Lung microvascular endothelial cell (primary cell): ENCODE measurements at places on chromosomes 2 and 18. TPM values are rescaled to one million over a fixed set of nuclear protein-coding genes. Genes with fewer than 3 reads are reported as not detected.

DNA sequence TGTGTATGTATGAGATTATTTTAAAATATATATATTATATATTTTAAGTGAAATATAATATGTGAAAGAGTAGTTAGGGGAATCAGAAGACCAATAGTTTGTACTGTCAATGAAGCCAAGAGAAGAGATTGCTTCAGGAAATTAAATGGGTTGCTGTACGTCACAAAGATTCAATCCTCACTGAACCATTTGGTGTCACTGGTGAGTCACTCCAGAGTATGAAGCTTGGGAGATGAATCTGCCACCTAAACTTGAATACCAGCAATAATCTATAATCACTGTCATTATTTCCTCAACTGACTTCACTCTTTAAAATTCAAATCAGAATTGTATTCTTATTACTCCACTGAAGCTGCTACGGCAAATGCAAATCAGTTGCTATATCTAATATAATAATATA is 41.9 kb upstream of the SCN9A start:
- peak; percentile 55 for DNase-seq

DNA sequence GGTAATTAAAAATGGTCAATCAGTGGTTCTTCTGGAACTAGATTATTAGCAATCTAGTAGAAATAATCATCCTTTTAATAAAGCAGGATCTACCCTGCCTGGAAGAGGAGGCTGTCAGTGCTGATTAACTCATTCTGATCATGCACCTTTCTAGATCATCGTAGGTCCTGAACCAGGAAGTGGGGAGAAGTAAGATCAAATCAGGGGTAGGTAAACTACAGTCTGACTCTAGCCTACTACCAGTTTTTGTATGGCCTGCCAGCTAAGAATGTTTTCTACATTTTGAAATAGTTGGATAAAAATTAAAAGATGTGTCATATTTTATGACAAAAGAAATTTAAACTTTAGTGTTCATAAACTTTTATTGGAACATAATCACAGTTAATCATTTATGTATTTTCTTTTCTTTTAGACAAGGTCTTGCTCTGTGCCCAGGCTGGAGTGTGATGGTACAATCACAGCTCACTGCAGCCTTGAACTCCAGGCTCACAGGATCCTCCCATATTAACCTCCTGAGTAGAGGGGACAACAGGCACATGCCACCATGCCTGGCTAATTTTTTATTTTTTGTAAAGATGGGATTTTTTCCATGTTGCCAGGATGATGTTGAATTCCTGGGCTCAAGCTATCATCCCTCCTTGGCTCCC is 36.1 kb downstream of the C18orf54 start:
- no peak for DNase-seq

SH2D6 gene
- total RNA-seq, result not detected in 2 replicates

AFF3 gene
- total RNA-seq, result under 0.01 TPM in 2 replicates

SRD5A2 gene
- total RNA-seq, result not detected in 2 replicates

DNA sequence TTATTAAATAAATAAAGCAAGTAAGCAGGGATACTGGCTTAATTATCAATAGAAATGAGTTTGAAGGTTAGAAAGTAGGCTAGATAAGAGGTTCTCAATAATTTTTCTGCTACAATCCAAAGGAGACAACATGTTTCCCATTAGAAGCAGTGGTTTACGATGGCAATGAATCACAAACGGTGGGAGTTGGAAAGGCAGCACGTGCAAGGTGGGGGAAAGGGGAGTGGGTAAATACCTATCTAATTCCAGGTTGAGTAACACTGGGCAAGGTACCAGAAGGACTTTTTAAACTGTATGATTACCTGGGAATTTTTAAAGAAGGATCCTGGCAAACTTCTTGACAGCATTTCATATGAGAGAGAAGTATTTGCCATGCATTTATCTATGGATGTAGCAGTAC is 289.9 kb downstream of the NBAS start:
- DNase-seq, result no peak

ACOXL gene
- total RNA-seq, result not detected in 2 replicates

GRCh38 chr2:64273524-64274398 is 129.5 kb upstream of the PELI1 start:
- DNase-seq, result peak; percentile 75

G6PC2 gene
- not detected in 2 replicates for total RNA-seq

DNA sequence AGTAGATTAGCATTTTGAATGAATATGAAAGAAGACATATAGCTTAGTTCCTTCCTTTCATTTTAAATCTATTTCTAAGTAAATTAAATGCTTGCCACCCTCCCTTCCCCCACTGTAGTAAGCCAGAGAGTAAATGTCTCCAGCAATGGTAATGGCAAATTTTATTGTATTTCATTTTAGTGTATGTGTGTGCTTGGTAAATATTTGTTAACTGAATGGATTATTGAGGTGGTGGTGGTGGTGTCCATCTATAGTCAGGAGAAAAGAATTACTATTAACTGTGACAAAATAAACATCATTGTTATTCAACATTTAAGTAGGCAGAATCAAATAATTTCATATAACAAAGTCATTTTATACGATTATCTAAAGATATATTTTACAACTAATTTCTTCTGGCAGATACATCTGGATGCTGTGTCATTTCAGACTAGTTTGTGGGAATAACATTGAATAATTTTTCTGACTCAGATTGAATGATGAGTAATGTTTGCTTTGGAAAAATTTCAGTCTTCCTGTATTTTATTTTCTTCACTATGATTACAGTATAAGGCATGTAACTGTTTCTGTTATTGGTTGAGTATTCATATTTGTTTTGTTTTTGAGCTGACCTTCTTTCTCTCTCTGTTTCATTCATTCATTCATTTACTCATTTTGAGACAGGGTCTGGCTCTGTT is 18.3 kb downstream of the ASXL3 start:
- DNase-seq, result peak; percentile 55

GRCh38 chr18:6145645-6146306 is 250.5 kb upstream of the TMEM200C start:
- DNase-seq, result no peak

DNA sequence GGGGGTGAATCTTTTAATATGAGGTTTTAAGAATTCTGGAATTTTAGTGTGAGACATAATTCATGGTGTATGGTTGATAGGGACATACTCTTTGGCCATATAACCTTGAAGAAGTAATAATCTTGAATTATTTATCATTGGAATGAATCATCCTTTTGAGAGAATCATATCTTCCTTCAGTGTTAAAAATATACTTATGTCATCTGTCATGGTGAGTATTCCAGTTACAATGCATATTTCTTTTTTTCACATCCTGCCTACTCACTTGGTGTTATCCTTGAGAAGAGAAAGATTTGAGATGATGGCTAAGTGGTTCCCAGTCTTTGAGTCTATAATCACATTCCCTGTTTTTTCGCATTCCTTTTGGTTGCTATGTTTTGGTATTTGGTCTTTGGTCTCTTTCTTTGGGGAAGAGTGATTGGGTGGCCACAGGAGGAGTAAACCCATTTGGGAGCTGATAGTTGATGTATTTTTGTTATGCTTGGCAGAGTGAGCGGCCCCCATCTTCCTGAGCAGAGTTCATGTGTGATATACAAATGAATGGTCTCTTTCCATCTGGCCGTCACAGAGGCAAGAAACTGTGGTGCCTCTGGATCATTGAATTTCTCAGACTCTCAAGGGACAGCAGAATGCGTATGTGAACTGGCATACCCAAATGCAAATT is 21.6 kb downstream of the ASAP2 start:
- peak; percentile 73 for DNase-seq

DNA sequence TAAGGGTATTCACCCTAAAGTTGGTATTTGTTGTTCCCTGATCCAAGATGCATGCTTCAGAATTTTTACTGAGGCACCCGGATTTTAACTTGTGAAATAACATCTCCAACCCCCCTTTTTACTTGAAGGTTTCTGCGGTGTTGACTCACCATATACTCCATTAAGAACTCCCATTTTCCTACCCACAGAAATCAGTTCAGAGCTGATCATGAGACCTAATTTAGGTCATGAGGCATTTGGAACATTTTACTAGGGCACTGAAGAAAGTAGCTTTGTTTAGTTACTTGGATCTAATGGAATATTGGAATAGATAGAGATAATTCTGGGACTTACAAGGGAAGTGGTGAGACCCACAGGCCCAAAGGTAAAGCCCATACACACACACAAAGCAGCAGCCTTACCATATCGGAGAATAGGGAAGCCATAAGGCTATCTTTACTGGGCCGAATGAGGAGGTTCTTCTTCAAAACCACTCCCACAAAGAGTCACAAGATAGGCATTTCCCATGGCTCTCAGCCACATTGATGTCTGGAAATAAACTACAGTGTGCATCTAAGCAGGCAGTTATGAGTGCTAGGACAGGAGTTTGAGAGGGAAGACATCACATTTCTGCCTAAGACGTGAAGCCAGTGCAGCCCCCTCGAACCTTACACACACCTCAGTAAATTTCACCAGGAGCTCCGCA is 681.0 kb upstream of the LRRTM4 start:
- no peak for DNase-seq

DNA sequence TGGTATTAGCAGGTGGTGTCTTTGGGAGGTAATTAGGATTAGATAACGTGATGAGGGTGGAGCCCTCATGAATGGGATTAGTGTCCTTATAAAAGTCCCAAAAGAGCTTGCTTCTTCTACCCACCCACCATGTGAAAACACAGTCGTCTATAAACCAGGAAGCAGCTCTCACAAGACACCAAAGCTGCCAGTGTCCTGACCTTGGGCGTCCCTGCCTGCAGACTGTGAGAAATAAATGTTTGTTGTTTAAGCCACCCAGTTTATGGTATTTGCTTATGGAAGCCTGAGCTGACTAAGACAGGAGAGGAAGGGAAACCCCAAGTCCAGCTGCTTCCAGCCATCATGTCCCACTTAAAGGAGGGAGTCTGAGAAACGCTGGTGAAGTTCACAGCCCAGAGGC is 13.6 kb downstream of the ADI1 start:
- DNase-seq, result no peak

DNA sequence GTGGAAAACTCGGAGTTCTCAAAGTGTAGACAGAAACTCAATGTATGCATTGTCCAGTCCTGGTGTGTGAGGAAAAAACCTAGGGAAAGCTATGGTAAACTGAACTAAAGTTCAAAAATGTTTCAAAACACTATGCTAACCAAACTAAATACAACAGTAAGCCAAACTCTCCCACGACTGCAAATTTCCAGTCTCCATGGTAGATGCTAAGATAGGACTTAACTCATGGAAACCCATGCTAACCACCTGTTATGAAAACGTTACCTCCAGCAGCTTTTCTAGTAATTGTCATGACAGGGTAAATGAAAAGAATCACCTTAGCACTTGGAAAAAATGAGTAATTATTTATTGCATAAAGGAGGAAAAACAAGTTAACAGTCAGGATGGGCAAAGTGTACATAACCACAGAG is 135.7 kb upstream of the EPC2 start:
- no peak for DNase-seq

RASGRP3 gene
- 138 and 180 TPM in 2 replicates for total RNA-seq

DYSF gene
- 48.8 and 96.5 TPM in 2 replicates for total RNA-seq

DNA sequence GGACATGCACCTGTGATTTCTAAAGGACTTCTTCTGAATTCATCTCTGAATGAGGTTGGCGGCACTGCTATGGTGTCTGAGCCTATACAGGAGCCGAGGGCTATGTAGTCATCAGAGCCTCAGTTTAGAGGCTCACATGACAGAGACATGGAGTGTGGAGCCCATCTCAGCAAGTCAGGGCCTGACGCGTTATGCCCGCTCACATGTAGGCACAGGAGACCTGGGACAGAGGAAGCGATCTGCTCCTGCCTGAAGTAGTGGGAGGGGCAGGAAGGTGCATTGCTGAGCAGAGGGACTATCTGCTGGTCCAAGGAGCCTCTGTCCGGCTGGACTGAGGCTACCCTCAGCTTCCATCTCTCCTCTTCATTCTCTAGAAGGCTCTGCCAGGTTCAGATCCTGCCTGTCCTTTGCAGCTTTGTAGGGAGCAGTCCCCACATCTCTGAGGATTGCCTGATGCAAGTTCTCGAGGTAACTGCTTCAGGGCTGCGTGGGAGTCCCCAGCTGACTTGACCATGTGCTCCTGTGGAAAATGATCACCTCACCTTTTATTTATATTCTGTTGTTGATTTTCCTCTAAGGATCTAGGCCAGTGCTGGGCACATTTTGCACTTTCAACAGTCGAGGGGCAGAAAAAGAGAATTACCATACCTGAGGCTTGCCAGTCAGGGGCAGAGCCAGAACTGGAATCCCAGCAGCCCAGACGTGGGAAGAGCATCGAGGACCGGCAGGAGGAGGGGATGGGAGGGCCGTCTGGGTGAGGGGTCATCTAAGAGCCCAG is 16.6 kb downstream of the KLHL29 start:
- no peak for DNase-seq

- DNase-seq, result peak; percentile 87
Observed at GRCh38 chr2:237616734-237617586, 10.4 kb upstream of the LRRFIP1 start.

GRCh38 chr2:147519178-147519577 is 325.7 kb upstream of the ACVR2A start:
- no peak for DNase-seq

GRCh38 chr2:203783496-203784203 is 77.2 kb downstream of the CD28 start:
- DNase-seq, result no peak

GRCh38 chr2:121237336-121237979 is 47.5 kb downstream of the TFCP2L1 start:
- no peak for DNase-seq

ST6GAL2 gene
- total RNA-seq, result under 0.01 and 0.87 TPM in 2 replicates

KCNK3 gene
- not detected in 2 replicates for total RNA-seq

GRCh38 chr18:32618546-32618945 is 147.9 kb upstream of the GAREM1 start:
- DNase-seq, result no peak

DNA sequence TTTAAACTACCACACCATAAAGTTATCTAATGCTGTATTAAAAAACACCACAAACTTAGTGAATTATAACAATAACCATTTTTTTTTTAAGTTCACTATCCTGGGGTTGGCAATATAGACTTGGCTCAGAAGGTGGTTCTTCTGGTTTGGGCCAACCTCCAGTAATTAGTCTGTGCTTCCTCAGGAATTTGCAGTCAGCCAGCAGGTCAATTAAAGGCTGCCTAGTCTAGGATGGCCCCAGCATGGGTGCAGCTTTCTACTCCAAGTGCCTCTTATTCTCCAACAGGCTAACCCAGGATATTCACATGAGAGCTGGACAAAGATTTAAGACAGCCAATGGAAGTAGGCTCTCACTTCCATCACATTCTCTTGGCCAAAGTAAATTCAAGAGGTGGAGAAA is 379.1 kb upstream of the FIGN start:
- no peak for DNase-seq

CCNYL1 gene
- 16.1 and 19.2 TPM in 2 replicates for total RNA-seq

DNA sequence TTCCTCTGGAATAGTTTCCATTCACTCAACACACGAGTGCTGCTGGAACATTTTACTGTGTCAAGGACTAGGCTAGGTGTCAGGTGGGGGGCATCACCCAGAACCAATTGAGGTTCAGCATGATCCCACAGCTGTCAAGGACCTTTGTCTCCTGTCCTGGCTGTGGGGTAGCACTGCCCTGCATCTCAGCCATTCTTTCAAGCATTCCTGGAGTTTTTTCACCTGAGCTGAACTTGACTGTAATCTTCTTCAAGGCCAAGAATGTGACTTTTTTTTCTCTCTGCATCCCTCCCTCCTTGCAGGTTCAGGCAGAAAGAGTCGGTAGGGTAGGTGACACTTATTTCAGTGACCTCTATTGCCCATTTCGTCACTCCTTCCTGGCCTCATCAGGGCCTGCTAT is 3.5 kb downstream of the MAPK4 start:
- no peak for DNase-seq

- no peak for DNase-seq
Observed at GRCh38 chr18:36401462-36401861, 103.9 kb downstream of the FHOD3 start.
